ENCODE measurements at places on chromosomes 5 and 9.

- DNase-seq = no peak
Measured at GRCh38 chr5:67765697-67766096, 449.9 kb upstream of the PIK3R1 start.

DNA sequence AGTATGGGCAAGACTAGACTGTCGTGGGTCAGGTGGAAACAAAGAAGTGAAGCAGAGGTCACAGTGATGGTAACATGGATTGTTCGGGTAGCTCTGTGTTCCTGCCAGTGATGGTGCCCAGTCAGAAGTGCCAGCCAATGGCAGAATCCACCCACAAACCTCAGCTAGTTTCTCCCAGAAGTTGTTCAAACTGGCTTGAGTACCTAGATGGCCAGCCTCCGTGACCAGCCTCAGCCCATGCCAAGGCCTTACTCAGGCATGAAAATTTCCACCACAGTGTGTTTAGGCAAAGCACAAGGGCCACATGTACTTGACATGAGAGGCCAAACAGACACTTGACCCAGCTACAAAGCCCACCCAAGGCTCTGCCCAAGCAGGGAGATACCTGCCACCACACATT lies 19.4 kb upstream of the BTNL9 start:
- DNase-seq = no peak

DNA sequence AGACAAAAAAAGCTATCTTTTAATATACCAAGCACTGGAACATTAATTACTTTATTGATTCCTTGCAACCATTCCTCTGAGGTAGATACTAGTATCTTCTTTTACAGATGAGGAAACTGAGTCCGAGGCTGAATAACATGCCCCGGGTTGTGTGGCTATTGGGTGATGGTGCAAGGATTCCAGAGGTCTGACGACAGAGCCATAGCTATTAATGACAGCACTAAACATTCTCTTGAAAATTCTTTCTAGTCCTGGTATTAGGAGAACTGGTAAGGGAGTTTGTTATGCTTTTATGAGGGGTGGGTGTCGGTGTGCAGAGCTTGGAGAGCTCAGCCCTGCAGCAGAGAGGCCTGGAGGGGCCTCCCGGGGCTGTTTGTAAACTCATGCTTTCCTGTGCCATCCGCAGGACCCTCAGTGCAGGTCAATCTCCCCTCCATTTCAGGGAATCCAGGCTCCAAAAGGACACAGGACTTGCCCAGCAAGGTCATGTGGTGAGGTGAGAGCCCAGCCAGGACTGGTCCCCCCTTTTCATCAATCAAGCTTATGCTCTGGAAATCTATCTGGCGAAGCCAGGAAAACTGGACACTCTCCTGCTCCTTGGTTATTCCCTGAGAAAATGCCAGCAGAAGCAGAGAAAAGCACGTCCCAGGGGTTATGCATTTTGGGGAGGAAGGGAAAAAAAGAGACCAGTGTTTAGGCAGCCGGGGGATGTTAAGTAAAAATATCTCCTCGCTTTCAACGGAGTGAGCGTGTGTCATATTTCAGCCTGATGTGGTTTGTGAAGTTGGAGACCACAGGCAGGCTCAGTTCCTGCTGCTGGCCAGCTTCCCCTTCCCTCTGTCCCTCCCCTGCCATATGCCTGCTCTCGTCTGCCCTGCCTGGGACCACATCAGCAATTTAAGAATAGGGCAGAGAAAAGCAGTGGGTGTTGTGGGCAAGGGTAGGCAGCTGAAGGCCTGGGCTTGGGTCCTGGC lies 3.7 kb downstream of the GSN start:
- no peak for DNase-seq

DNA sequence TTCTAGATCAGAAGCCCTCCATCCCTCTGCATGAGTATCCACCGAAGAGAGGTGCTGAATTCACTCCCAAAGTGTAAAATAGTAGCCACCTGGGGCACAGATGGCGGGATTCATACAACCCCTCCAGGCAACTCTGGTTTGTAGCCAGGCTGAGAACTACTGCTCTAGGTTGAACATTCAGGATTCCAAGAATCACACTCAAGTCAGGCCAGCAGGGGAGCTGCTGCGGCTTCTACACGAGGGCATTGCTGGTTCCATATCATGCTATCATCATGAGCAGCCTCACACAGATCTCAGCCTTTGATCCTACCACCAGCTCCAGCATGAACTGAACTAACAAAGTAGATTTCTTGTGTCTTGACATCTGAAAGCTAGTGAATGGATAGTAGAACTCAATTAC lies 367.9 kb downstream of the DIRAS2 start:
- DNase-seq = no peak

DNA sequence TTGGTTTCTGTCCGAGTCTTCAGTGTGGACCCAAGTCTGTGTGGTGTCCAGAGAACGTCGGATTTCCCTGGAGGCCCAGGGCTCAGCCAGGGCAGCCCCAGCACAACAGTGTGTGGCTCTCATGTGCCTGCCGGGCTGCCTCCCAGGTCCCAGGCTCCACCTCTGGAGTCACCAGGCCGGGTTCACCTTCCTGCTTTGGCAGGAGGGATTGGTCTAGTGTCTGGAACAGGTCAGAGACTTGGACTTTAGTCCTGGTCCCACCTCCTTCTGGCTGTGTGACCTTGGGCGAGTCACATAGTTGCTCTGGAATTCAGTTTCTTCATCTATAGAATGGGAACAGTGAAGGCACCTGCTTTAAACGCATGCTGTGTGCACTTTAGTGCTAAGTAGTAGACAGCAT lies 3.2 kb downstream of the DOLPP1 start:
- DNase-seq = no peak

- no peak for DNase-seq
Measured at GRCh38 chr5:61951295-61951694, 354.7 kb upstream of the KIF2A start.

GRCh38 chr9:93127395-93127911 lies 6.6 kb downstream of the NINJ1 start:
- DNase-seq = no peak

- peak; percentile 19 for DNase-seq
Measured at GRCh38 chr5:157855404-157855994, 3.4 kb downstream of the CLINT1 start.

Measured in activated CD4-positive, alpha-beta T cell treated with anti-CD3 and anti-CD28 coated beads, Interleukin-2, amount 10 ng/mL, durations not matched to agents 7 days and 5 days (primary cell).